Small intestine (tissue), 16 donors: ENCODE measurements at places on chromosomes 7 and 10.

GRCh38 chr10:127556916-127557315 is 7.8 kb downstream of the NPS start:
- DNase-seq, result no peak
- no peaks in the 10 kb centered on the region for H3K36me3 ChIP-seq
- no peaks in the 10 kb centered on the region for H3K27me3 ChIP-seq
- no peak overlapping the region for H3K27ac ChIP-seq

DNA sequence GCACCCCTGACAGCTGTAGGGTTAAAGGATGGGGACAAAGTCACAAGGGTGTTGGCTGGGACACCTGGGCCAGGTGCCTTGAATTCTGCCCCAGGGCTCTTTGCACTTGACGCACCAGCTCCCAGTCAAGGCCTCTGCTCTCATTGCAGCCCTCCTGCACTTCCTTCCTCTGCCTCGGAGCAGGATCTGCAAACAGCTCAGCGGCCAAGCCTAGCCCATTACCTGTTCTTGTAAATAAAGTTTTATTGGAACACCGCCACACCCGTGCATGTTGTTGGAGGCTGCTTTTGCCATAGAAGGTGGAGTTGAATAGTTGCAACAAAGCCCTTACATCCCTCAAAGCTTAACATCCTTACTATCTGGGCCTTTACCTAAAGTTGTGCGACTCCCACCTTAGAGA is 483.8 kb upstream of the FOXK1 start:
- H3K4me1 ChIP-seq, result no peaks in the 10 kb centered on the region
- H3K27me3 ChIP-seq, result no peaks in the 10 kb centered on the region
- no peak overlapping the region for H3K4me3 ChIP-seq
- DNase-seq, result peak; percentile 35

DNA sequence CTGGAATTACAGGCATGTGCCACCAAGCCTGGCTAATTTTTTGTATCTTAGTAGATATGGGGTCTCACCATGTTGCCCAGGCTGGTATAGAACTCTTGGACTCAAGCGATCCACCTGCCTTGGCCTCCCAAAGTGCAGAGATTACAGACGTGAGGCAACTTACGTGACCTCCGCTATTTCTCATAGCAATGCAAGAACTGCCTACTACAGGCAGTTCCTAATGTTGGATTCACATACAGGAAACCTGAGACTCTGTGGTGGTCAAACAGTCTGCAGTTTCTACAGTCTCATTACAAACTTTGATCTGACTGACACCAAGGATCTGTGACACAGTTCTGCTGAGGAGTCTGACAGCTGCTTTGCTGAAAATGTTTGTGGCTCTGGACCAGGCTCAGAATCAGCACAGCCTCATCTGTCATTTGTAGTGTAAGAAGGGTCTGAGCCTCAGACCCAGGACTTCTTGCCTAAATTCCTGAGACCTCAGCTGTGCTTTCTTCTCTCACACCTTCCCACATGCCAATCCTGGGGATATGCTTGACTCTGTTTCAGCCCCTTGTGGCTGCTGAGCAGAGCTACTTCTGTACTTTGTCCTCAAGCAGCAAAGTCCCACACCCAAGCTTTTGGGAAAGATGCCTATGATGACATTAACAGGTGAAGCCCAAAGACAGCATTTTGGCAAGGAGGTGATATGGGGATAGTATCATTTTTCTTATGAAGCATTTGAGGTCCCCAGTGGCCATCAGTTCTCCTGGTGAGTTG is 48.0 kb upstream of the CYP2C9 start:
- H3K36me3 ChIP-seq, result peaks cover 5% of the 10 kb centered on the region
- no peak overlapping the region for H3K27ac ChIP-seq
- no peak for DNase-seq
- no peaks in the 10 kb centered on the region for H3K4me1 ChIP-seq
- no peaks in the 10 kb centered on the region for H3K27me3 ChIP-seq

DNA sequence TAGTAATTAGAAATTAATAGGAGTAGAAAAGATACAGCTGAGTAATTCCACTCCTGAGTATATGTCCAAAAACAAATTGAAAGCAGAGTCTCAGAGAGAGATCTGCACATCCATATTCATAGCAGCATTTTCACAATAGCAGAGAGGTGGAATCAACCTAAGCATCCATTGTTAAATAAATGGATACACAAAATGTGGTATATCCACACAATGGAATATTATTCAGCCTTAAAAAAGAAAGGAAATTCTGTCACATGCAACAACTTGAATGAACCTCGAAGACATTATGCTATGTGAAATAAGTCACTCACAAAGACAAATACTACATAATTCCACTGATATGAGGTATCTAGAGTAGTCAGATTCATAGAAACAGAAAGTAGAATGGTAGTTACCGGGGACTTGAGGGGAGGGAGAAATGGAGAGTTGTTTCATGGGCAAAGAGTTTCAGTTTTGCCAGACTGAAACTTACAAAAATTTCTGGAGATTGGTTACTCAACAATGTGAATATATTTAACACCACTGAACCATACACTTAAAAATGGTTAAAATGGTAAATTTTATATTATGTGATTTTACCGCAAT is 18.4 kb downstream of the VTI1A start:
- DNase-seq, result no peak
- no peak overlapping the region for H3K27ac ChIP-seq
- peaks cover 10% of the 10 kb centered on the region for H3K36me3 ChIP-seq
- H3K27me3 ChIP-seq, result no peaks in the 10 kb centered on the region
- no peaks in the 10 kb centered on the region for H3K4me1 ChIP-seq
- no peak overlapping the region for H3K4me3 ChIP-seq

GRCh38 chr10:61478621-61479312 is 25.6 kb upstream of the TMEM26 start:
- H3K4me1 ChIP-seq, result peaks cover 4% of the 10 kb centered on the region
- H3K27ac ChIP-seq, result no peak overlapping the region
- H3K4me3 ChIP-seq, result no peak overlapping the region
- no peaks in the 10 kb centered on the region for H3K27me3 ChIP-seq
- DNase-seq, result peak; percentile 58

DNA sequence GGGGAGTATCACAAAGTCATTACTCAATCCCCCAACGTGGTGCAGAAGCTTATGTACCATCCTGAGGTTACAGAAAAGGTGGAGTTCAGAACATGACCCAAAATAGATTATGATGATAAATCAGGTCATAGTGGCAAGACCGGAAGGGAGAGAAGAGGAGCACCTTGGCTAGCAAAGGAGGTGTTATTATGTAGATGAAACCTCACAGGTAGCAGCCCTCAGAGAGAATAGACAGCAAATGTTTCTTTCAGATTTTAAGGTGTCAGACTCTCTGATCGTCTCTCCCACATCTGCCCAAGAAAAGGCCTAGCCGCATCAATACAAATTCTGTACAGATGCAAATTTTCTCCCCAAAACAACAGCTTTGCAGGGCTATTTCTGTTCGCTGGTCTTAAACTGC is 88.3 kb upstream of the SEMA3D start:
- no peak for DNase-seq
- H3K36me3 ChIP-seq, result no peaks in the 10 kb centered on the region
- no peak overlapping the region for H3K27ac ChIP-seq
- H3K4me3 ChIP-seq, result no peak overlapping the region
- H3K4me1 ChIP-seq, result no peaks in the 10 kb centered on the region

- H3K36me3 ChIP-seq, result no peaks in the 10 kb centered on the region
- H3K4me3 ChIP-seq, result no peak overlapping the region
- H3K27me3 ChIP-seq, result no peaks in the 10 kb centered on the region
- no peak for DNase-seq
- no peak overlapping the region for H3K27ac ChIP-seq
These were observed 2.7 kb downstream of the OGDH start for GRCh38 chr7:44608916-44609648.

GRCh38 chr7:23393636-23394035 is 76.7 kb downstream of the IGF2BP3 start:
- H3K36me3 ChIP-seq, result peaks cover 17% of the 10 kb centered on the region
- H3K4me3 ChIP-seq, result no peak overlapping the region
- no peak for DNase-seq
- no peaks in the 10 kb centered on the region for H3K4me1 ChIP-seq
- H3K27ac ChIP-seq, result no peak overlapping the region

- no peak overlapping the region for H3K4me3 ChIP-seq
- H3K4me1 ChIP-seq, result no peaks in the 10 kb centered on the region
- H3K27ac ChIP-seq, result peak overlapping the region; percentile 84
- no peaks in the 10 kb centered on the region for H3K36me3 ChIP-seq
These were observed 97.0 kb upstream of the PPIF start for GRCh38 chr10:79250259-79250658.

DNA sequence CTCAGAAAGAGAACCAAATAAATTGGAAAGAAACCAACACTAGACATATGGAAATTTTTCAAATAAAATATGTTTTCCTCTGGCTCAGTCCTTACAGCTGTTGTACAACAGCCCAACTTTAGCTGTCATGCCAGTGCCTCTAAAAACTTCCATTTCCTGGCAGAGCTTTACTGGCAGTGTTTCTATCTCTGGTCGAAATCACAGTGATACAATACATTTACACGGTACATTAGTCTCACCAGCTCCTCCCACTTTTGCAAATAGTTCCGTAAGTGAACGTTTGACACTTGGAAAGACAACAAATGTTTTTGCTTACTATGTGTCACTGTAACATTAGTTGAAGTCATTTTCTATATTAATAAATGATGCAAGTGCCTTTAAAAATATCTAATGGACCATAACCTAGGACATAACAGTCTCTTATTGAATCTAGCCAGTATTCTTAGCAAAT is 29.8 kb downstream of the BCAP29 start:
- H3K4me1 ChIP-seq, result no peaks in the 10 kb centered on the region
- peaks cover 5% of the 10 kb centered on the region for H3K36me3 ChIP-seq
- no peaks in the 10 kb centered on the region for H3K27me3 ChIP-seq
- no peak overlapping the region for H3K4me3 ChIP-seq
- no peak overlapping the region for H3K27ac ChIP-seq
- DNase-seq, result no peak

- H3K27me3 ChIP-seq, result no peaks in the 10 kb centered on the region
- DNase-seq, result no peak
- H3K4me3 ChIP-seq, result no peak overlapping the region
- no peaks in the 10 kb centered on the region for H3K36me3 ChIP-seq
- no peaks in the 10 kb centered on the region for H3K4me1 ChIP-seq
These were observed 46.1 kb upstream of the MTPN start for GRCh38 chr7:136023134-136023869.

DNA sequence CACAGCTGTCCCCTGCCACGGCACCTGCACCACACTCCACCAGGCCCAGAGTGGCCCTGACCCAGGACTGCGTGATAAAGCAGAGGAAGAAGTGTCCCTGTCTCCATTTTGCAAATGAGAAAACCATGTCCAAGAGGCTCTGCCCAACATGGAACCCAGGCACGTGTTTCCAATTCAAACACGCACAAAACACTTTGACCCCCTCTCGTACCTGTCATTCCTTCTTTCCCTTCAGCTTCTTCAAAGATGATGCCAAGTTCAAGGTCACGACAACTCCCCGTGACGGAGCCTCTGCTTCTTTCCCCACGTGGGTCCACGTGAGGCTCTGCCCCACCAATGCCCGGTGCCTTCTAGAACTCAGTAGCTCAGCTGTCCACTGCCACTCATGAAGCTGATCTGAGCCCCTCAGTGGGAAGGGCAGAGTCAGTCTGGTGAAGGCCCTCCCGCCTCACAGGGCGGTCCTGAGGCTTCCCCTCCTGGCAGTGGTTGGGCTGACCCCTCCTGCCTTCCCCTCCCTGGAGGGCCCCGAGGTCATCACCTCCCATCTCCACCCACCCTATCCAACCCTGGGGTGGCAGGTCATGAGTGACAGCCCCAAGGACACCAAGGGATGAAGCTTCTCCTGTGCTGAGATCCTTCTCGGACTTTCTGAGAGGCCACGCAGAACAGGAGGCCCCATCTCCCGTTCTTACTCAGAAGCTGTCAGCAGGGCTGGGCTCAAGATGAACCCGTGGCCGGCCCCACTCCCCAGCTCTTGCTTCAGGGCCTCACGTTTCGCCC is 19.0 kb downstream of the CALML5 start:
- no peaks in the 10 kb centered on the region for H3K27me3 ChIP-seq
- no peaks in the 10 kb centered on the region for H3K36me3 ChIP-seq
- no peak for DNase-seq
- H3K4me3 ChIP-seq, result no peak overlapping the region
- H3K4me1 ChIP-seq, result no peaks in the 10 kb centered on the region
- H3K27ac ChIP-seq, result no peak overlapping the region

DNA sequence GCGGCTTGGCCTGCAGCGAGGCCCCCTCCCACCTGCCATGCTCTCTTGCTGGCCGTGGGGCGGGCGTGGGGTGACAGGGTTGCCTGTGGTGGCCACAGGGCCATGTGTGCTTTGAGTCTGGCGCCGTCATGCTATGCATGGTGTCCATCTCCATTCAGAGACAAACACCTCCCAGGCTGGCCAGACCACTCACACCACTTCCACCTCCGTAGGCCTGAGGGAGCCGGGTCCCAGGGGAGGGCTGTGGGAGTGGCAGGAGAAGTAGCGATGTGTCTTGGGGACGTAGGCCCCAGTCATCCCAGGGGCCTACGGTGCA is 65.5 kb downstream of the DNAJB6 start:
- no peaks in the 10 kb centered on the region for H3K27me3 ChIP-seq
- DNase-seq, result no peak
- peaks cover 4% of the 10 kb centered on the region for H3K36me3 ChIP-seq
- no peak overlapping the region for H3K27ac ChIP-seq
- H3K4me3 ChIP-seq, result no peak overlapping the region
- H3K4me1 ChIP-seq, result no peaks in the 10 kb centered on the region

GRCh38 chr7:100745184-100745583 is 11.8 kb downstream of the ZAN start:
- H3K4me3 ChIP-seq, result peak overlapping the region; percentile 31
- no peaks in the 10 kb centered on the region for H3K4me1 ChIP-seq
- peaks cover 4% of the 10 kb centered on the region for H3K27me3 ChIP-seq
- H3K27ac ChIP-seq, result no peak overlapping the region

DNA sequence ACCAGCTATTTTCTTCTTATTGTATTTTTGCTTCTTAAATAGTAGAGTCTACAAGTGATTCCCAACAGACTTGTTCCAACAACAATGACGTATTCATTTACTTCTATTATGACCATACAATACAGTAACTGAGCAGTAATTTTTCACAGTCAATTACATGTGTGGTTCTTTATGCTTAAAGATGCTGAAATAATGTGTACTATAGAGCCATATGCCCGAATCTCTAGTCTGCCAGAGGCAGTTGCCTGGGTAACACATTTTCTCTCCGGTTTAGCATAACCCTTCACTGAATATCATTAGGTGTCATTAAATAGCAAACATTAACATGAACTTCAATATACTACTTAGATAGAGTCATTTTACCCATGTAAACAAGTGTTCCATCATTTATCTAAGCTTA is 75.0 kb downstream of the SLC25A13 start:
- no peak overlapping the region for H3K27ac ChIP-seq
- no peak overlapping the region for H3K4me3 ChIP-seq
- peaks cover 5% of the 10 kb centered on the region for H3K36me3 ChIP-seq
- no peak for DNase-seq

- H3K4me3 ChIP-seq, result no peak overlapping the region
- H3K36me3 ChIP-seq, result no peaks in the 10 kb centered on the region
- no peaks in the 10 kb centered on the region for H3K4me1 ChIP-seq
- H3K27ac ChIP-seq, result no peak overlapping the region
- H3K27me3 ChIP-seq, result no peaks in the 10 kb centered on the region
These were observed 213.8 kb downstream of the COBL start for GRCh38 chr7:51102828-51103227.
